ENCODE measurements at places on chromosomes 1 and 21. TPM values are rescaled to one million over a fixed set of nuclear protein-coding genes. Genes with fewer than 3 reads are reported as not detected.

DNA sequence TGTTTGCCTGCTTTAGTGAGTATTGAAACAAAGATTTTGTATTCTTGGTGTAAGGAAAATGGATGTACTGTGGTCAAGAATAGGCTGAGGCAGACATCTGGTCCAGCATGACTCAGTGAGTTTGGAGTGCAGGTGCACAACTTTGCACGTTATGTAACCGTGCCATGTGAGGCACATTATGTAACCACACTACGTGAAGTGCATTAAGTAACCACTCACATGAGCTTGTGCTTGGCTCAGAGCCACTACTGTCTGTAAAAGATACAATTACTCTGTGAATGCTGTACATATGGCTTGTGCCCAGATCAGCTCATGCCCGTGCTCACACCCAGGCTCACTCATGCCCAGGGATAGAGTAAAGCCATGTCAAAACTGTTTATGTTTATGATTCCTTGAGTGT lies 216.8 kb downstream of the CTH start:
- H3K27me3 ChIP-seq, result no peaks in the 10 kb centered on the region
- no peak overlapping the region for H3K27ac ChIP-seq
- peak; percentile 1 for DNase-seq
- no peak overlapping the region for H3K4me3 ChIP-seq

DNA sequence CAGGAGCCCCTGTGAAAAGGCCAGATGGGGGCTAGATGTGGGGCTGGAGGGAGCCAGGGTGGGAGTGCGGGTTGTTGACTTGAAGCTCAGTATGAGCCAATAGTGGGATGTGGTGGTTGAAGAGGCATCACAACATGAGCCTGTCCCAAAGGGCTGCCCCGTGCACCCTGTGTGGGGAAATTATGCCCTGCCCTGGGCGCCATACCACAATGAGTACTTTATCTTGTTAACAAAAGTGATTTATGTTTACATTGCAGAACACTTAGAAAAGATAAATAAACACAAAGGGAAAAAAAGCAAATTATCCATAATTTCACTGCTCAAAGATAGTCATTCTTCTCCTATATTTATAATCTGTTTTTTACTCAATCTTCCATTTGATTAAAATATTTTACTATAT lies 1.6 kb upstream of the NFASC start:
- H3K4me3 ChIP-seq, result no peak overlapping the region
- no peak overlapping the region for H3K27ac ChIP-seq
- no peaks in the 10 kb centered on the region for H3K36me3 ChIP-seq
- no peak for DNase-seq
- peaks cover 24% of the 10 kb centered on the region for H3K4me1 ChIP-seq

GRCh38 chr1:185110145-185110544 lies 46.6 kb downstream of the TRMT1L start:
- H3K36me3 ChIP-seq, result no peaks in the 10 kb centered on the region
- no peak overlapping the region for H3K27ac ChIP-seq
- H3K27me3 ChIP-seq, result no peaks in the 10 kb centered on the region
- no peak for DNase-seq
- H3K4me3 ChIP-seq, result no peak overlapping the region
- H3K4me1 ChIP-seq, result no peaks in the 10 kb centered on the region

LCE1B gene
- total RNA-seq, result not detected

OXCT2 gene
- total RNA-seq, result 0.89 TPM

TNFRSF18 gene
- total RNA-seq, result not detected
